Activated naive CD4-positive, alpha-beta T cell (primary cell): ENCODE measurements at places on chromosomes 12 and 14.

DNA sequence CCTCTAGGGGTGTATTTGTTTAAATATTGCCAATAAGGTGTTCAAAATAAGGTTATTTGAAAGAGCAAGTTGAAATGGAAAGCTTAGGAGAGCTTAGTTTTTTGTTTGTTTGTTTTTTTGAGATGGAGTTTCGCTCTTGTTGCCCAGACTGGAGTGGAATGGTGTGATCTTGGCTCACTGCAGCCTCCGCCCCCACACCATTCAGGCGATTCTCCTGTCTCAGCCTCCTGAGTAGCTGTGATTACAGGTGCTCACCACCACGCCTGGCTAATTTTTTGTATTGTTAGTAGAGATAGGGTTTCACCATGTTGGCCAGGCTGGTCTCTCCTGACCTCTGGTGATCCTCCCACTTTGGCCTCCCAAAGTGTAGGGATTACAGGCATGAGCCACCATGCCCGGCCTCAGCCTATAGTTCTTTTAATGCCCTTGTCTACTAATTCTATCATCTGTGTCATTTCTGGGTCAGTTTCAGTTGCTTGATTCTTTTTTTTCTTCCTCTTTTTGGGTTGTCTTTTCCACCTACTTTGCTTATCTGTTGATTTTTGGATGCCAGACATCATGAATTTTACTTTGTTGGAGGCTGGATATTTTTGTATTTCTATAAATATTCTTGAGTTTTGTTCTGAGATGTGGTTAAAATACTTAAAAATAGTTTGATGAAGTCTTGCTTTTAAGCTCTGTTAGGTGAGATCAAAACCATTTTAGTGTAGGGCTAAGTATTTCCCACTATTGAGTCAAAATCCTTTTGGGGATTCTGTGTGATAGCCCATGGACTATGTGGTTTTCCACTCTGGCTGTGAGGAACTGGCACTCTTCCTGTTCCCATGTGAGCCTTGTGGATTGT is 18.7 kb downstream of the RCOR1 start:
- no peak for DNase-seq

DNA sequence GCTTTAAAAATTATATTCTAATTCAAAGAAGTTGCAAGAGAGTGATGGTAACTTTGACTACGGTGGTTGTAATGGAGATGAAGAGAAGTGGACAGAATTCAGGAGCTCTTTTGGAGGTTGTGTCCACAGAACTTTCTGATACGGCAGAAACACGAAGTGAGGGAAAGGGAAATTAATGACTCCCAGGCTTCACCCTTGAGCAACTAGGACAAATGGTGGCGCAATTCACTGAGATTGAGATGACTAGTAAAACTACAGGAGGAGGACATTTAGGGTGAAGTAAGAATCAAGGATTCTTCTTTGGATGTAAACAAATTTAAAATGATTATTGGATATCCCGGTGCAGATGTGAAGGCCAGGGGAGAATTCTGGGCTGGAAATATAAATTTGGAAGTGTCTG is 212.6 kb downstream of the PTPRO start:
- no peak for DNase-seq

DNA sequence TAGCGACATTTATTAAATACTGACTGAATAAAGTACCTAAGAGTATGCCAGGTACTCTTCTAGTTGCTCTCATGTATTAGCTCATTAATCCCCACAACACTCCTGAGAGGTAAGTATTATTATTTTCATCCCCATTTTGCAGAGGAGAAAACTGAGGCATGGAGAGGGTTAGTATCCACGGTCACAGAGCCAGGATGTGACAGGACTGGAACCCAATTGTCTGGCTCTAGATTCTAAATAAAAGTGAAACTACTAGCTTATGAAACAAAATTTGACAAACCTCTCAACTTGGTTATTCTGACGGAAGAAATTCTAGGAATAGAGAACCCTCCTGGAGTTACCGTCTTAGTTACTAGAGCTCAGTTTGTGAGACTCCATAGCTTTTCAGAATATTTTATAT is 112.2 kb downstream of the CHST11 start:
- DNase-seq = no peak

DNA sequence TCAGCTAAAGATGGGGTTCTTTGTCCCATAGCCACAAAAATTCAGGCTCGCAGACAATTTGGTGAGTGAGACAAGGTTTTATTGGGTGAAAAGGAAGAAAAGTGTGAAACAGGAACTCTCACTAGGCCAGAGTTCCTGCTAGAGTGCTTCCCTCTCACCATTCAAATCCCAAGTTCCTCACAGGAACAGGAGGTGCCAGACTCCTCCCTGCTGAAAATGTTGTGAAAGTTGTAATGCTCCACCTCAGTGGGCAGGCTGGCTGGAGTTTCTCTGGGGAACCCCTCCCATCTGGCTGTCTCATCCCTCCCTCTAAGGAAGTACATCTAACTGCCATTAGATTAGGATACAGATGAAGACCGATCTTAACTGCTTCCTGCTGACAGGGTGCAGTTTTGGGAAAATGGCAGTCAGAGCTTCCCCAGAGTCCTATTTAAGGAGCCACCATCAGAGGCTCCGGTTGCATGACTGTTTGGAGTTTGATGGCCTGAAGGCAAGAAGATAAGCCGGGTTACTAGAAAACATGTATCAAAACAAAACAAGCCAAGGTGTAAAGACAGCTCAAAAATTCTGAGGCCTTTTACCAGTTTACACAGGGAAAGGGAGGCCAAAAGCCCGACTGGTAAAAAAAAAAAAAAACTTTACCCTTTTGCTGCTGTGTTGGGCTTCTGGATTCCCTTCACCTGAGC is 127.6 kb downstream of the FSCB start:
- no peak for DNase-seq

DNA sequence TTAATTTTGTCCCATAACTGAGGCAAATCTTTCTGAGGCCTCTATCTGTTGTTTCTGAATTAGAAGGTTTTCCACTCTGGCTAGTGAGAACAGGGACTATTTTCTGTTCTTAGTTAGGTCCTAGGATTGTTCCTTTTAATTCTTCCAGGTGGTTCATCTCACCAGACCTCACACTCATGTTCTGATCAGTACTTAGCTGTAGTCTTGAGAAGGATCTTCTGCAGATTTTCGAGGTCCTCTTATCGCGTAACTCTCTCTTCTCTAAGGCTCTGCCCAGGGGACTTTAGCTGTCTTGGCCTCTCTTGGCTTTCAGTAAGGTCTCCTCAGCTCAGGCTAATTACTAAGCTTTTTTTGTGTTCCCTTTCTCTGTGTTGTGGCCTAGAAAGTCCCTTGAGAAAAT is 201.1 kb downstream of the ETNK1 start:
- DNase-seq = no peak
